Naive B cell (primary cell): ENCODE measurements at places on chromosomes 3 and 15.

- no peak for DNase-seq
Measured at GRCh38 chr3:15116032-15116669, 17.2 kb upstream of the RBSN start.

GRCh38 chr3:79038636-79039035 is 729.2 kb downstream of the ROBO1 start:
- DNase-seq: no peak

DNA sequence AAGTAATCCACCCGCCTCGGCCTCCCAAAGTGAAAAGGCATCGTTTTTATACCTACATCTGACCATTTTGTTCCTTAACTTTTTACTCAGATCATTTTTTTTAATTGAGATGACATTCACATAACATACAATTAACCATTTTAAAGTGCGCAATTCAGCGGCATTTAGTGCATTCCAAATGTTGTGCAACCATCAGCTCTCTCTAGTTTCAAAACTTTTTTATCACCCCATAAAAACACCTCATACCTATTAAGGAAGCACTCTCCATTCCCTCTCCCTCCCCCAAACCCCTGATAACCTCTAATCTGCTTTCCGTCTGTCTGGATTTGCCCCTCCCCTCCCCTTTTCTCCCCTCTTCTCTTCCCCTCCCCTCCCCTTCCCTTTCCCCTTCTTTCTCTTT is 310.1 kb downstream of the UACA start:
- no peak for DNase-seq

- no peak for DNase-seq
Measured at GRCh38 chr3:53318522-53318921, 28.8 kb downstream of the DCP1A start.

DNA sequence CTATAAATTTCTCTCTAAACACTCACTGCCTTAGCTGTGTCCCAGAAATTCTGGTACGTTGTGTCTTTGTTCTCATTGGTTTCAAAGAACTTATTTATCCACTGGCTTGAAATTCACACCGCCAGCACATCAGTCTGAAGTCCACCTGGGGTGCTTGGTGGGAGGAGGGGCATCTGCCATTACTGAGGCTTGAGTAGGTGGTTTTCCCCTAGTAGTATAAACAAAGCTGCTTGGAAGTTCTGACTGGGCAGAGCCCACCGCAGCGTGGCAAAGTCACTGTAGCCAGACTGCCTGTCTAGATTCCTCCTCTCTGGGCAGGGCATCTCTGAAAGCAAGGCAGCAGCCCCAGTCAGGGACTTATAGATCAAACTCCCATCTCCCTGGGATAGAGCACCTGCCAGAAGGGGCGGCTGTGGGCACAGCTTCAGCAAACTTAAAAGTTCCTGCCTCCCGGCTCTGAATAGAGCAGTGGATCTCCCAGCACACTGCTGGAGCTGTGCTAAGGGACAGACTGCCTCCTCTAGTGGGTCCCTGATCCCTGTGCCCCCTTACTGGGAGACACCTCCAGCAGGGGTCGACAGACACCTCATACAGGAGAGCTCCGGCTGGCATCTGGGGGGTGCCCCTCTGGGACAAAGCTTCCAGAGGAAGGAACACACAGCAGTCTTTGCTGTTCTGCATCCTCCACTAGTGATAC is 114.1 kb downstream of the SUCLG2 start:
- DNase-seq: no peak

DNA sequence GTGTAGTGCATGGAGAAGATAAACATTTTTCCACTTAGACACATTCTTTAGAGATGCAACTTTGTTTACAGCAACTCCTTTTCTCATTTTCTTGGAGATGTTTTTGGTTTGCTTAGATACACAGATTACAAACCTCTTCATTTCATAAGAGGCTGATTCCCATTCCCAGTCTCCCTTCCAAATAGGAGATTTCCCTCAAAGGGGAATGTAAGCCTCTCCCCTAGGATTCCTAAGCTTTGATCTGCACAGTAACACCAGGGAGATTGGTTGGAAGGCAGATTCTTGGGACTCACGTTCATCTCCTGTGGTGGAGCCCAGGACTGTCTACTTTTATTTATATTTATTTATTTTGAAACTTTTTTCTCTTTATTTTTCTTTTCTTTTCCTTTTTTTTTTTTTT is 63.2 kb downstream of the MCTP2 start:
- no peak for DNase-seq
